Effector CD4-positive, alpha-beta T cell (primary cell): ENCODE measurements at places on chromosomes 7 and 10.

- DNase-seq = no peak
These were observed 5.5 kb downstream of the TACC2 start for GRCh38 chr10:121994429-121994941.

GRCh38 chr10:123795196-123795780 is 96.3 kb downstream of the CPXM2 start:
- DNase-seq = no peak

GRCh38 chr7:56007891-56008290 is 43.4 kb downstream of the PSPH start:
- no peak for DNase-seq

GRCh38 chr10:72688208-72688651 is 3.7 kb upstream of the MCU start:
- no peak for DNase-seq

DNA sequence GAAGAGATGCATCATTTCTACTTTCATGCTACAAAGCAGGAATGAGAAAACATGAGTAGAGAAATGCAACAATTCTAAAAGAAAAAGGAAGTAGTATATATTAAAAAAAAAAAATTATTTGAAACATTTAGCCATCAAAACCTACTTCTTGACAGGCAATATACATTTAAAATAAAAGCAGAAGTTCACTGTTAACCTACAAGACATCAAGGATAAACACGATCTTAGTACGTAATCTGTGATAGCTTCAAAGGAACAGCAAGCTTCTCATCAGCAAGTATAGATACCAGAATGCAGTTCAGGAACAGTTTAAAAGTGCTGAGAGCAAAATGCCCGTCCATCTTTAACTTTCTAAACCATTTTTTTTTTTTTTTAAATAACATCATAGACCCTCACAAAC is 36.9 kb downstream of the MALSU1 start:
- DNase-seq = no peak

GRCh38 chr7:140928491-140929309 is 4.0 kb upstream of the BRAF start:
- no peak for DNase-seq

DNA sequence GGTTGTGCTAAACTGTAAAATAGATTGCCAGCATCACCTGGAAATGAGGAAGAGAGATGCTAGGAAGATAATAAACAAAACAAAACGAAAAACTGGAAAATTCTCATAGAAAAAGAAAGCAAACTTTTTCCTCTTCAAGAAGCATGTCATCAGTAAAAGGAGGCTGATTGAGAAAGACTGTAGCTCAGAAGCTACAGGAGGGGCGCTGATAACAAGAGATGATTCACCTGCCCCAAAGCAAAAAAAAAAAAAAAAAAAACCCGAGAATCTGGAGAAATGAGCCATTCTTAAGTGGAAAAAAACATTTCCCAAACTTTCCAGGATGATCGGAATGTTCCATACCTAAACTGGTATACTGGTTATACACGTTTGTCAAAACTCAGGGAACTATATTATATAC is 130.5 kb upstream of the C1QL3 start:
- no peak for DNase-seq

- DNase-seq = no peak
These were observed 37.5 kb downstream of the SMURF1 start for GRCh38 chr7:99106411-99106810.
